A172 (cell line): ENCODE measurements at places on chromosomes 7 and 10.

- DNase-seq, result peak; percentile 54
Observed at GRCh38 chr10:71259815-71260501, 47.6 kb downstream of the UNC5B start.

- no peak for DNase-seq
Observed at GRCh38 chr10:23820792-23821191, 381.9 kb downstream of the OTUD1 start.

DNA sequence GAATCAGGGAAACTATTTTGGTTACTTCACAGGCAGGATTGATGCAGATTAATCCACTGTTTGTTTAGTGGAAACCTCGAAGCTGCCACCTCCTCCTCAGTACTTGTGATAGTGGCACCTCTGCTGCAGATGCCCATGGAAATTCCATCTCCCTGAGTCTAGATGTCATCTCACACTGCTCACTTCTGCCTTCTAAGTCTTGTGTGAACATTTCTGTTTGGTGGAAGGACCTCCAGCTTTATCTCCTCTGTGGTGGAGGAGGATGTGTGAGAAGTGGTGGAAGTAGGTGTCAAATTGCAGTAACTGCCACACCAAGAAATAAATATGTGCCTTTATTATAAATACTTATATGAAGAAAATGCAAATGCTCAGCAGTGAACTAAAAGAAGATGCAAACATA, 25.8 kb upstream of the GPR141 start:
- no peak for DNase-seq

DNA sequence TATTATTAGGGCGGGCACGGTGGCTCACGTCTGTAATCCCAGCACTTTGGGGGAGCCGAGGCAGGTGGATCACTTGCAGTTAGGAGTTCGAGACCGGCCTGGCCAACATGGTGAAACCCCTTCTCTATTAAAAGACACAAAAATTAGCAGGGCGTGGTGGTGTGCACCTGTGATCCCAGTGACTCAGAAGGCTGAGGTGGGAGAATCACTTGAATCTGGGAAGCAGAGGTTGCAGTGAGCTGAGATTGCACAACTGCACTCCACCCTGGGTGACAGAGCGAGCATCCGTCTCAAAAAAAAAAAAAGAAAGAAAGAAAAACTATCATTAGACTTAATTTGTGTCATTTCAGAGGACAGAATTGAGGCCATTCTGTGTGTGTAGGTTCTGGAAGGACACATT, 752.7 kb upstream of the GALNT17 start:
- no peak for DNase-seq

DNA sequence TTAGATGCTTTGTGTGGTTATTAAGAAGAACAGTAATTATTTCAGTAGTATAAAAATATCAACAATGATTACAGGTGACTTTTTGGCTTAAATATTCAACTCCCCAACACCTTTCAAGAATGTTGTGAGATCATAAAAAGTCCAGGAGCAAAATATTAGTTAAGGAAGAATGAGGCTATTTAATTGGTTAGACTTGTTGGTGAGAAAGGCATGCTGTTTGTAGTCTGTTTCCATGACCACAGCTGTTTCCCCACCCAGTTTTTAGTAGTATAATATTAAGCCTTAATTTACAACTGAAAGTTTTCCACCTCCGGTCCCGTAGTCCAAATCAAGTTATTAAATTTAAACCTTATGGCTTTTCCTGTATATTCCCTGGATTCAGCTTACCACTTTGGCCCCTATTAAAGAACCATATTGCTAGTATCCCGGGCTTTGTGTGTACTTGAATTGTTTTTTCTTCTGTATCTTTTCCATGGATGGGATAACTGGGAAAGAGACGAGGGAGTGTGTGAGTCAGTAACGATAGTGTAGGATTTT, 133.3 kb downstream of the CELF2 start:
- no peak for DNase-seq

DNA sequence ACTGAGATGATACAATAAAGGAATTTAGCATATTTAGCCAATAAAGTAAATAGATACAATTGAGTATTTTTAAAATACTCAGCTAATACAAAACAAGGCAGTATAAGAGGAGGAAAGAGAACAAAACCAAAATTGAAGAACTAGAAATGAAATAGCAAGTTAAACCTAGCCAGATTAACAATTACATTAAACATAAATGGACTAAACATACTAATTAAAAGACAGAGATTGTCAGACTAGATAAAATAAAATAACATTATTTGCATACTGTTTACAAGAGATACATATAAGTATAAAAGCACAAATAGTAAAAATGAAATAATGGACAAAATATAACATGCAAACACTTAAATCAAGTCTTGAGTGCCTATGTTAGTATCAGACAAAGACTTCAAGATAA, 517.7 kb upstream of the PHF14 start:
- DNase-seq, result no peak

DNA sequence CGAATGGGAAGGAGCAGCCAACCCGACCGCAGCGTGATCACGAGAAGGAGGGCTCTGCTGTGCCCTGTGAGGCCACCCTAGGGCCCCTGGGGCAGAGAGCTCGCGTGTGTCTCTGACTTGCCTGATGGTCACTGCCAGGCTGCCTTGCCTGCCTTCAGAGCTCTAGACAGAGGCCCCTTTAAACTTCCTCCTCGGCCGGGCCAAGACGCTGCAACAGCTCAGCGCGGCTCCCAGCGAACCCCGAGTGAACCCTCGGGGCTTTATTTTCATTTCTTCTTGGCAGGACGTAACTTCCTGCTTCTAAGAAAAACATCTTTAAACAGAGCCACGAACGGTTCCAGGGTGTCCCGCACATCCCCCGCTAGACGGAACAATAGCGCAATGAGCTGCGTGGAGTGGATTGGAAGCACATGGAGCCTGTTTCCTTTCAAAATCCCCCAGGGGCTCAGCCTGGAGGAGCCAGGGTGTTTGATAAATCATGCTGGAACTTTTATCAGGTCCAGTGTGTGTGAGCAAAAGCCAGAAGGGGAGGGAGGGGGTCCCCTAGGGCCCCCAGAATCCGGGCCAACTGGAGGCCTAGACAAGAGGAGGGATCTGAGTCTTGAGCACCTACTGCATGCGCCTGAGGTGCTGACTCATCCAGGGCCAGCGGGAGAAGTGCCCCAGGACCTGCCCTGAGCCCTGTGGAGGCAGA, 134.1 kb upstream of the GDF10 start:
- DNase-seq, result no peak

DNA sequence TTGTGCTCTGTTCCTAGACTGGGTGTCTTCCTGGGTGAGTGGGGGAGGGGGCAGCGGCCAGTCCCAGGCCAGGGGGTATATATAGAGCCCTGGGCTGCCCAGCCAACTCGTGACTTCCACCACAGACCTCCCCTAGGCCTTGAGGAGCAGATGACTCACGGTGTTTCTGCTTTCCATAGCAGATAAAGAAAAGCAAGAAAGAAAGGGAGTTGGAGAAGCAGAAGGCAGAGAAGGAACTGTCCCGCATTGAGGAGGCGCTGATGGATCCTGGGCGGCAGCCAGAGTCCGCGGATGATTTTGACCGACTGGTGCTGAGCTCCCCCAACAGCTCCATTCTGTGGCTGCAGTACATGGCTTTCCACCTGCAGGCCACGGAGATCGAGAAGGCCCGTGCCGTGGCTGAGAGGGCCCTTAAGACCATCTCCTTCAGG, 10.1 kb downstream of the CALHM2 start:
- peak; percentile 90 for DNase-seq

GRCh38 chr10:7908541-7909210, 90.4 kb downstream of the TAF3 start:
- no peak for DNase-seq

- peak; percentile 40 for DNase-seq
Observed at GRCh38 chr10:124049484-124049883, 43.9 kb downstream of the CHST15 start.

DNA sequence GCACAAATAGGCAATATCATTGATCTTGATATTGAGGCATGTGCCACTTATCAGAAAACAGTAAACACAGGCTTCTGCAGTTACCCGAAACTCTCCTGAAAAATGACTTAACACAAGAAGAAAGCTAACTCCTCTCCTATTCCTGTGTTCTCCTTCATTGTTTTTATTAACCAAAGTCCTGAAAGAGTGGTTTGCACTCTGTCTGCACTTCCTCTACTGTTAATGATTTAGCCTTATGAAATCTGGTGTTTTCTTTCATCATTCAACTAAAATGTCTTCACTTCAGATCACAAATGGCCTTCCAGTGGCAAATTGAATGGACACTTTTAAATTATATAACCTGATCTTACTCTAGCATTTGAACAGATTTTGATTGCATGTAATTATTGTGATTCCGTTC, 630.6 kb upstream of the PHF14 start:
- DNase-seq, result no peak

DNA sequence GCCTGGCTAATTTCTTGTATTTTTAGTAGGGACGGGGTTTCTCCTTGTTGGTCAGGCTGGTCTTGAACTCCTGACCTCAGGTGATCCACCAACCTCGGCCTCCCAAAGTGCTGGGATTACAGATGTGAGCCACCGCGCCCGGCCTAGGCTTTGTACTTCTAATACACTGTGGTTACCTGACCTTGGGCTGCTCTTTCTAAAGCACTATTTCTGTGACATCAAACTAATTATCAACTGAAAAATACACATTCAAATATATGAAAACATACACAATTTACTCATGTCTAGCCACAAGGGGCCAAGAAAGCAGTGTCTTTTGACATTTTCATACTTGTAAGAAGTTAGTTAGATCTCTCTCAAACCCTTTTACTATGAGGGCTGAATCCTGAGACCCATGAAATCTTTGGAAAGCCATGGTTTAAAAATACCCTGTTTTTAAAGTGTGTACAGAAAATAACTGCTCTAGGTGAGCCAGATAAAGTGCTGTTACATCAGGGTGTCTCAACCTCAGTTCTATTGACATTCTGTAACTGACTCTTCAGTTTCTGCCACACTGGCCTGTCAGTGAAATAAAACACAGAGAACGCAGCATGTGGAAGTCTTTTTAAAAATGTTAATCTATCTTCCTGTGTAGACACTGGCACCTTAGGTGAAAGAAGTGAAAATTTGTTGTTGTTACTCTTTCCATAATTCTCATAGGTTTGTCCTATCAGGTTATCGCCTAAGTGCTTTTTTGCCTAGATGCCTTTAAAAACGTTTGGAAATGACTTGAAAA, 58.8 kb downstream of the CREM start:
- no peak for DNase-seq

GRCh38 chr7:48285373-48285772, 114.1 kb downstream of the ABCA13 start:
- peak; percentile 42 for DNase-seq

- DNase-seq, result no peak
Observed at GRCh38 chr10:68877482-68878110, 23.5 kb upstream of the DDX50 start.

- no peak for DNase-seq
Observed at GRCh38 chr7:106063692-106064091, 48.4 kb downstream of the SYPL1 start.

DNA sequence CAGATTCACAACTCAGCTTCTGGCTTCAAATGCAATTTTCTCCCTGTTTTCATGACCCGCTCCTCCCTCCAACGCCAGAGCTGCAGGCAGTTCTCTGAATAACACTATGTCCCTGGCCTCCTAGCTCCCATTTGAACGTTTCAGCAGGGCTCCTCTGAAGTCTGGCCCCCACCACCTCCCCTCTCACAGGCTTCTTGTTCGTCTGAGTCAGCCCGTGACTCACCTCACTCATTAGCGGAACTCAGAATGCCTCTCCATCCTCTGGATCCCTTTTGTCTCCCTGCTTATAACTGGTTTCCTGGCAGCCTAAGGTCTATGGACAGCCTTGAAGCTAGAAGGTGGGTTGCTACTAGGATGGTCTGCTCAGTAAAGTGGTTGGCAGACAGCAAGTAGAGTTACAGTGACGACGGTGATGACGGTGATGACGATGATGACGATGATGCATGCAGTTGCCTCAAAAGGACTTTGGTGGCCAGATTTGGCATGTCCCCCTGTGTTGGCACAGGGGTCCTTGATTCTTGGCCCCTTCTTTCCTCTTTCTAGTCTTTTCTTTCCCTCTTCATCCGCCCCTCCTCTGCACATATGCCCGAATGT, 83.3 kb upstream of the MKLN1 start:
- DNase-seq, result peak; percentile 92

GRCh38 chr10:132361581-132362101, 29.6 kb downstream of the LRRC27 start:
- DNase-seq, result no peak

GRCh38 chr7:127786184-127786583, 134.2 kb downstream of the SND1 start:
- DNase-seq, result no peak

DNA sequence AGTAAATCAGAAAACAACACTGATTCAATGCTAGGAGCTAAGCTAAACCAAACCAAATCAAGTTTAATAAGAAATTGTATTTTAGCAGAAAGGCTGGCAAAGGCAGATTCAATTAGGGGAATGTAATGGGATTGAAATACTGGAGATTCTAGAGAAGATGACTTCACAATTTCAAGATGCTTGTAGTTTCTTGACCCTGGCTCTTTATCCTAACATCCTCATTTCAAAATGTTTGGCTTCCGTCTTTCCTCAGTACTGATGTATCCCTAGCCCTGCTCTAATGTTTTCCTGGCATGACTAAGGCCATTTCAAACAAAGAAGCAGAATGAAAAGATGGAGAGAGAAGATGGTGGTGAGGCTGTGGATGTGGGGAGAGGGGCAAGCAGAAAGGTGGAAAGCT, 2.7 kb upstream of the JCAD start:
- peak; percentile 71 for DNase-seq

DNA sequence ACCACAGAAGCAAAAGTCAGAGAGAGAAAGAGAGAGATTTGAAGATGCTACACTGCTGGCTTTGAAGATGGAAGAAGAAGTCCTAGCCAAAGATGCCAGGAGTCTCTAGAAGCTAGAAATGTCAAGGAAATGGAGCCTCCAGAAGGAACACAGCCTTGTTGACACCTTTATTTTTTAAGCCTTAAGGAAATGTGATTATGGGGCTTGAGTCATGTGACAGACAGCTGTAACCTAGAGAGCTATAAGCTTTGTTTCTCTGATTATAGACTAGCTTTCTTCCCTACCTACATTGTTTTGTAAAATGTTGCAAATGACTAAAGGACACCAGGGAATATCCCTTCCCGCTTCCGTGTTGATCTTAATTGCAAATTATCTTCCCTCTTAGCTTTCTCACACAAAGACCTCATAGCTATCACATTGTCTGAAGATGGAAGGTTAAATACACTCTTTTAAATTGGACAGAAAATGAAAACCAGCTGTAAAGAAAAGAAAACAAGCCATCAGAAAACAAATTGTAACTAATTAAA, 199.9 kb downstream of the ARHGAP12 start:
- DNase-seq, result no peak

DNA sequence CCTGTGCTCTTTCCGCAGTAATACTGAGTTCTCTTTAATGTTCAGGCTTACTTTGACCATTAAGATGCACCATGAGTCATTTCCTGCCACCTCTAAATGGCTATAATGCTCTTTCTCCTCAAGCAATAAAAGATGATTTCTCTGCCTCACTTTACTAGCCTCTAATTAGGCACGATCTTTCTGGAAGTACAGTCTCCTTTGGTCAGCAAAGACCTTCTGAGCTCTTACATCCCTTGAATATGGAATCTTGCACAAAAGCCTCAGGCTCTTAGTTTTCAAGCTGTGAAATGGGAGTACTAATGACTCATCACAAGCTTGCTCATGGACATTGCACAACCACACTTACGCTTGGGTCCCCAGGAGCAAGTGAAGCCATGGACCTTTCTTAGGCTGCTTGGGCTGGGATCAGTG, 85.9 kb downstream of the FRMD4A start:
- DNase-seq, result peak; percentile 84

- peak; percentile 42 for DNase-seq
Observed at GRCh38 chr7:55366461-55367070, 1.4 kb downstream of the LANCL2 start.

- DNase-seq, result no peak
Observed at GRCh38 chr7:149748076-149748874, 25.1 kb downstream of the ZNF467 start.

GRCh38 chr10:78462176-78462575, 428.5 kb downstream of the RPS24 start:
- no peak for DNase-seq
